CD8-positive, alpha-beta memory T cell (primary cell): ENCODE measurements at places on chromosomes 16 and 17. TPM values are rescaled to one million over a fixed set of nuclear protein-coding genes. Genes with fewer than 3 reads are reported as not detected.

DNA sequence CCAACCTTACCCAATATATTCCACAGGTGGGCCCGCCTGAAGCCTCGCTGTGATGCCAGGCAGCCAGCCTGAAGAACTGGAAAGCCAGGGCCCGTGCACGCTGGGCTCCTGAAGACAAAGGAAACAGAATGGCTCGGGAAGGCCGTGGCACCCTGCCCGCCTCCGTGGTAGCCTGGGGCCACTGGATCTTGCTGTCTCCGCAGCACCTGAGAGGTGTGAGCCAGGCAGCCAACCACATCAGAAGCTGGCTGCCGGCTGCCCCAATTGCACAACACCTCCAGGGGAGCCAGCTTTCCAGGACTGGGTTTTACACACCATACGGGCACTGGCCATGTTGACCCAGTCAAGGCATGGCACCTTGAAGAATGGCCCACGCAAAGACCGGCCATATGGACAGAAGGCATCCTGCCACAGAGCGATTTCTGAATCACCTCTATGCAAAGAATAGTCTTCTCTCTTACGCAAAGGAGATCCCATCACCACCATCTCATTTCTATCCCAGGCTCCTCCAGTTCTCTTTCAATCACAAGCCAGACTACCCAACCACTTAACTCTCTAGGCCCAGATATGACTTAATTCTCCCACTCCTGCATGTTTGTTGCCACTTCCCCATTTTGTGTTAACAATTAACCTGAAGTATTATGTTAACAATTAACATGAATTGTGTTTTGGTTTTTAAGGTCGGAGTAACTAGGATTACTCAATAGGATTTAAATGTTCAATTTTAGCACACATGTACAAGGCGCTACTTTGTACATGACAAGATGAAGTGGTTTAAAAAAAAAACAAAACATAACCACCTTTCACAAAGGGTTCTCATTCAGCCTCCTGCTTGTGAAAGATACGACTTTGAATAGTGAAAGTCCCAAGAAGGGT, 32.1 kb downstream of the ZFHX3 start:
- no peak for DNase-seq

GRCh38 chr17:50923611-50924010, 57.5 kb upstream of the TOB1 start:
- DNase-seq, result no peak

GRCh38 chr17:82215095-82215971, 2.7 kb upstream of the CCDC57 start:
- no peak for DNase-seq

Gene BAHCC1
- total RNA-seq, result not detected

DNA sequence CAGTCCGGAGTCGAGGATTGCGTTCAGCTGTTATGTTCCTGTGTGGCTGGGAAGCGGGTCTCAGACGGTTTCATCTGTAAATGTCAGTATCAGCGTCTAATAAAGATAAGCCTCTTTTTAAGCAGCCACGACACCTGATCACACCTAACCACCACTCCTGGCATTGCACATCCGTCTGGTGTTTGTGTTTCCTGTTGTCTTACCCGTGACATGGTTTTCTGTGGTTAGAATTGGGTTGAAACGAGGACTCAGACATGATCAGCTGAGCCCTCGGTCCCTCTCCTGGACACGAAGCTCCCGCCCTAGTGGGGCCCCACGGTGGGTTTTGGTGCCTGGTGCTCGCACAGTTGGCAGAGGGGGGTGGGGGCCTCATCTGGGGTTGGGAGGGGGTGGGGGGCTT, 18.3 kb downstream of the CPNE7 start:
- peak; percentile 82 for DNase-seq

Gene HDAC5
- 24.2 TPM for total RNA-seq

Gene ABCC12
- total RNA-seq, result not detected

Gene KRT39
- not detected for total RNA-seq

DNA sequence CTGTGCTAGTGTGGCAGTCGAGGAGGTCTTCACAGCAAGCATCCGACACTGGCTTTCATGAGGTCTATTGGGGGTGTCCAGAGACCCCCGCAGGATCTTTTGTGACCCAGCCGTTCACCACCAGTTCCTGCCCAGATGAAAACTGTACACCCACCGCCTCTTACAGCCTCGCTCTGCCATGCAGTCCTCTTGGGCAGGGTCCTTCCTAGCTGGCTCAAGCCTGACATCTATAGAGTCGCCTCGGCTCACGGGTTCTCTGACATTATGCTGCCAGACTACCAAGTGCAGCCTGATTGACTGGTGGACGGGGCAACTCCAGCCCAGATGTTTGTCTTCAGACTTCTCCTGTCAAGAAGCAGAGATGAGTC, 14.6 kb upstream of the CLEC10A start:
- DNase-seq, result no peak

Gene CDRT15L2
- not detected for total RNA-seq

Gene NEUROD2
- not detected for total RNA-seq

Gene OR3A3
- total RNA-seq, result not detected

- no peak for DNase-seq
These were observed 239.9 kb downstream of the PRKCA start for GRCh38 chr17:66542129-66542966.

Gene PNMT
- total RNA-seq, result not detected

Gene TP53TG3
- total RNA-seq, result not detected

Gene COPRS
- 67.4 TPM for total RNA-seq

GRCh38 chr17:45168991-45169752, 7.5 kb downstream of the HEXIM2 start:
- no peak for DNase-seq

DNA sequence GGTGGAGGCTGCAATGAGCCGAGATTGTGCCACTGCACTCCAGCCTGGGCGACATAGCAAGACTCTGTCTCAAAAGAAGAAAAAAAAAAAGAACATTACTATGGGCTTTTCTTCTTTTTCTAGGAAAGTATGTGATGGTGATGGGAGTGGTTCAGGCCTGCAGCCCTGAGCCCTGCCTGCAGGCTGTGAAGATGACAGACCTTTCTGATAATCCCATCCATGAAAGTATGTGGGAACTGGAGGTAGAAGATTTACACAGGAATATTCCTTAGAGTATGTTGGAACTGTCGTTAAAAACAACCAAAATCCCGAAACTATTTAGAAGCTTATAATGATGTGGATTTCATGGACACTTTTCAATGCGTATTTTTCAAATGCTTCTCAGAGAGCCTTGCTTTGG, 5.3 kb downstream of the RMI2 start:
- DNase-seq, result no peak

DNA sequence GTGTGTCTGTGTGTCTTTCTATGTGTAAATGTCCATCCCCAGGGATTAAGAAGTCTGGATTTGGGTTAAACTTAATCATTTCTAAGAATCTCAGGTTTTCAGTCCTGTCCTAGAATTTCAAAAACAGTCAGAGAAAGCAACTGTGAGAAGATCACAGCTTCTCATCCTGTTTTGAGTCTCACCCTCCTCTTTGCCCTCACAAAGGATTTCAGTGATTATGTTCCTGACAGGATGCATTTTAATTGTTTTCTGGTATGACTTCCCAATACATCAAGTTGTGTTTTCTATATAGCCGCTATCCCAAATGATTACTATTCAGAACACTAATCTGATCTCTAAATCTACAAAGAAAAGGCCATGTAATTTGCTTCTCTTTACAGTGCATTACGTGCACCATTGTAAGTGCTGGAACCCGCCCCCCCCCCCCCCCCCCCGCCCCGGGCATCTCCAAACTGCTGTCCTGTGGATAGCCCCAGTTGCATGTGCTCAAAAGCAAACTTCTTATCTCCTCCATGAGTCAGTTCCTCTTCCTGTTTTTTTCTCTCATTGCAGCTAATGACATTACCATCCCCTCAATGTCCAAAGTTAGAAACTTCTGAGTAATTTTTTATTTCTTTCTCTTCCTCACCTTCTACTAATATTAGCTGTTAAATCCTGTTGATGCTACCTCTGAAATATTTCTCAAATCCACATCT, 73.9 kb downstream of the CDH13 start:
- DNase-seq, result no peak

DNA sequence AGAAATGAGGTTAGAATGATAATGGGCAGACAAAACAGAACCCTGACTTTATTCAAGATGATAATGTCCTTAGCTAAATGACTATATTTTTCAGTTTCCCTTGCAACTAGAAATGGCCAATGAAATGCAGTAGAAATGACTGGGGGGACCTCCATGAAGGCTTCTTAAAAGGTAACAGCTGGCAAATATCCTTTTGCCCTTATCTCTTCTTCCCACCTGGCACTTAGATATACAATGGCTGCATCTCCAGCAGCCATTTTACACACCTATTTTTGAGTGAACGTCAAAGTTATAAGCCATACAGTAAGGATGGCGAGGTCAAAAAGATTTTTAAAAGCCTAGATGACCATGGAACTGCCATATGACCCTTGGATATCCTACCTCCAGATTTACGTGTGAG, 39.9 kb downstream of the USP32 start:
- no peak for DNase-seq

- peak; percentile 61 for DNase-seq
These were observed 914 bp downstream of the MAP1LC3B start for GRCh38 chr16:87392821-87393679.

Gene TBX6
- 0.71 TPM for total RNA-seq

DNA sequence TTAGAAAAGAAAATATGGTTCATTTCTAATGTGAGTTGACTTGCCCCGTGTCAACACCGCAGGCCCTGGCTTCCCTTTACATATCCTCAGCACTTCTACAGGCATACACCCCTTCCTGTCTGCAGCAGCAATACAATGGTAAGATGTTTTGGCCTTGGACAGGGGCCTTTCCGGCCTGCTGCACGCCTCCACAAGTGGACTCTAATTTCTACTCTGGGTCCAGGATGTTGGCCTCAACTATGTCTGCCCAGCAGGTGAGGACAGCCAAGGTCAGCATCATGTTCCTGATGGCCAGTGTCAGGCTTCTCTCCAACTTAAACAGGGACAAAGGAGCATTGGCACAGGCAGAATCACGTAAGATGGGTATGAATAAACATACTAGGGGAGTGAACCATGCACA, 11.0 kb downstream of the C17orf67 start:
- DNase-seq, result no peak

- no peak for DNase-seq
These were observed 18.4 kb downstream of the TRAP1 start for GRCh38 chr16:3698941-3699340.

- no peak for DNase-seq
These were observed 1.9 kb upstream of the ZC3H7A start for GRCh38 chr16:11799017-11799381.

GRCh38 chr17:4712526-4712925, 2.1 kb downstream of the ARRB2 start:
- DNase-seq, result no peak

DNA sequence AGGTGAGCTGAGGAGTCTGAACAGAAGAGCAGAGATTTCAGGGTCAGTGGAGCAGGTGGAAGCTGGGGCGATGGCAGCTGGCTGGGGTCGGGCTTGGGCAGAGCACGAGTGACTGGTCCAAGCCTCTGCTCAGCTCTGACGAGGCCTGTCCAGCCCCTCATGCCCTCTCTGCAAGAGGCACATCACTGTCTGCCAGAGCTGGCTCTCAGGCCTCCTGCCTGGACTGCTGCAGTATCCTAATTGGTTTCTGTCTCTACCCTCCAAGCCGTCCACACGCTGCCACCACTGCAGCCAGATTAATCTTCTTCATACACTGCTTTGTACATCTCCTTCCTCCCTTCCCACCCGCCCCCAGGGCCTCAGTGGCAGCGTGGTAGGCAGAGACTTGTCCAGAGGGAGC, 25.4 kb downstream of the CACNA1G start:
- DNase-seq, result no peak
